ENCODE measurements at places on chromosomes 4 and X.

DNA sequence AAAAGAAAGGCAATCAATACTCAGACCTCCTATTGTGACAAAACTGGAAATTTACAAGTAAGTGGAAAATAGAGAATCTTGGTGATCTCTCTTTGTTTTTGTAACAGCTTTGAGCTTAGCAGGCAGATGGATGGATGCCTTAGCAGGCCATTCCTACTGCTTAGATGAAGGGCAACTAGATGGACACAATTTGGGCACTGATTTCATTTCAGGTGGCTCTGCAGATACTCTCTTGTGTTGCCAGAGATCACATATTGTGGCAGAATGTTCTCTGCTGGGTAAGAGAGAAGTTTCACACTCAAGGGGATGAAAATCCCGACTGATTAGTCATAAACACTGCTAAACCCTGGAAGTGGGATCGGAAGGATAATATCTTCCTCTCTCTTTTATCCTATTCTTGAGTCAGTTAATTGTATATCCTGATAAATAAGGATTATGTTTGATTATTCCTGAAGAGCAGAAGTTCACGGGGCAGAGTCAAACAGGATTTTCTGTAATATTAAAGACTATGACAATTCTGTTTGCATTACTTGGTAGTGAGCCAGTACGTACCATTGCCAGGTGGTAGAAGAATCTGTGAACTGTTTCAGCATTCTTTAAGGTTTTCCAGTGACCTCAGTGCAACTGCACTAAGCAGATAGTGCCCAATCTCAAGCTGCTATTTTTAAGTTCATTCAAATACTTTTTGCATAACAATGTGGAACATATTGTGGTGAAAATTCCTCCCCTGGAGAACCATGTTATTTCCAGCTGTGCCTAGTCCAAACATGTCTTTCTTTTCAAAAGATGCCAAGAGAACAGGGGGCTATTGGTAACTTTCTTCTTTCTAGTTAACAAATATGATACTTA lies 974.3 kb downstream of the FSTL5 start:
- DNase-seq: no peak

GRCh38 chr4:108165586-108165985 lies 3.1 kb downstream of the LEF1 start:
- DNase-seq: peak; percentile 44

- no peak for DNase-seq
Measured at GRCh38 chr4:92035666-92036065, 268.1 kb upstream of the GRID2 start.

DNA sequence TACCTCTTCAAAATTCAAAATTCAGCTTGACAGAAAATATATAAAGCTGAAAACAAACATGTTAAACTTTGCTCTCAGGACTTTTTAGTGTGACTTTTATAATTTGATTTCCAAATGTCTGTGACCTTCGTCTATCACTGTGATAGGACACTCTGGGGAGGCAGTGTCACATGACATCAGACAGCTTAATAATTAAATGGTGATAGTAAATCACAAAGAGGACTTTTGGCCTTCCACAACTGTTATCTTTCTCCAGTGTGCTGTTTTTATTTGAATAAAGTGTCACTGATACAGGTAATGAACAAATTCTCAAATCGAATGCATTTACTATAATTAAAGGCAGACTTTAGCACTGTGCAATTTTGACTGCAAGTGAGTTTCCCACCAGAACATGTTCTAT lies 83.1 kb downstream of the MID1 start:
- DNase-seq: no peak

- DNase-seq: no peak
Measured at GRCh38 chr4:5887011-5887360, 5.9 kb downstream of the CRMP1 start.

GRCh38 chr4:36209941-36210649 lies 34.2 kb downstream of the ARAP2 start:
- DNase-seq: no peak

- no peak for DNase-seq
Measured at GRCh38 chr4:15018361-15018760, 16.1 kb downstream of the CPEB2 start.
